NCI-H226 (cell line): ENCODE measurements at places on chromosomes 6 and 20.

GRCh38 chr20:49063279-49063678 lies 17.2 kb downstream of the CSE1L start:
- no peak for DNase-seq

- DNase-seq, result no peak
These were observed 64.9 kb downstream of the YTHDF1 start for GRCh38 chr20:63150911-63151531.

GRCh38 chr6:10163203-10163962 lies 251.5 kb downstream of the TFAP2A start:
- DNase-seq, result no peak

GRCh38 chr6:128508588-128509296 lies 11.7 kb downstream of the PTPRK start:
- DNase-seq, result peak; percentile 84

DNA sequence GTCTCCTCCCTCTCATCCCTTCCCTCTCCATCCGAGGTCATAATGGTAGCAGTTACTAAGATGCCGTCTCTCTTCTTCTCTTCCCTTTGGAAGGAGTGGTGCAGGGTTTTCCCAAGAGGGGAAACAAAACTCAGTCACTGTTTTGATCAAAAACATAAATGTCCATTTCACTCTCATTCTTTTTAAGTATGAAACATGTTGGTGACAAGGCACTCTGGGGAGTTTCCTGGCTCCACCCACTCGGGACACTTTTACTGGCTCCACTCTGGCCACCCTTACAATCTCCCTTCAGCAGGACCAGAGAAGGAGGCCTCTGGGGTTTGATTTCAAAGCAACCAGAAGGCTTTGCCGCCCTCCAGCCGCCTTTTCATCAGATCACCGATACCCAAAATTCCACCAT lies 57.0 kb downstream of the FGD2 start:
- DNase-seq, result no peak

DNA sequence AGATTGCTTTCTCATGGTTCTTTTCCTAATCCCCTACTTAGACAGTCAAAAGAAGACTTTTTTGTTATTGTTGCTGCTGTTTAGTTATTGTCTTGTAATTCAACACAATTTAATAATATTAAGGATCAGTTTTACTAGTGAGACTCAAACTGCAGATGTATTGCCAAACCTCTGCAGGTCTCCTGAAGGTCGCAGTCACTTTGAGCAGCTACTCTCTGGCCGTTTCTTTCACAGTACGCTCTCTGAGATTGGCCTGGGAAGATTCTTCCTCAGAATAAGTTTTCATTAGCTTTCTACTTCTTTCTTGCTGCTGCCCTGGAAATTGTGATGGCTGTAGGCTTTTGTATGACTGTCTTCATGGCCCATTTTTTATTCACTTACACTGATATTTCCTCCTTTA lies 930.8 kb downstream of the QKI start:
- no peak for DNase-seq

DNA sequence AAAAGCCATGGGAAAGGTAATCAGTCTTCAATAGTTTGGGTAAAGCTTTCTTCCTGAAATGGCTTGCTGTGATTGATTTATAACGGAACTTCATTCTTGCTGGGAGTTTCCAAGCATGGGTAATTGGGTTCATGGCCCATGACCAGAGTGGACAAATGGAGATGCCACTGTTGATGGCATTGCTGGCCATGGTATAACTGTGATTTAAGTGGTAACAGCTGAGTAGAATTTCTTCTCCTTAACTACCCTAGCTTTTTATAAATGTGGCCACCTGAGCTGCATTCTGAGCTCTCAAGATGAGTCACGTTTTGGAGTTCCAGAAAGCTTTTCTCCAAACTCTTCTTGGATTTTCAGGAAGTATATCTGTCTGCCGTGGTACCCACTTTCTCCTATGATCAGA lies 39.9 kb upstream of the SNRPB2 start:
- no peak for DNase-seq

GRCh38 chr20:24522452-24523330 lies 53.3 kb downstream of the SYNDIG1 start:
- DNase-seq, result no peak

- no peak for DNase-seq
These were observed 80.9 kb downstream of the WASF1 start for GRCh38 chr6:110098511-110099116.

DNA sequence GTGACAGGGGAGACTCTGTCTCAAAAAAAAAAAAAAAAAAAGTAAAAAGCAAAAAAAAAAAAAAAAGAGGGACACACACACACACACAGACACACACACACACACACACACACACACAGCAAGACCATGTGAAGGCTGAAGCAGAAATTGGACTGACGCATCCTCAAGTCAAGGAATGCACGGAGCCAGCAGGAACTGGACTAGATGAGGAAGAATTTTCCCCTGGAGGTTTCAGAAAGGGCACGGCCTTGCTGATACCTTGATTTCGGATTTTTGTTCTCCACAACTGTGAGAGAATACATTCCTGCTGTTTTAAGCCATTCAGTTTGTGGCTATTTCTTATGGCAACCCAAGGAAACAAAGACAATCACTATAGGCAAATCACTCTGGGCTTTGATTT lies 176.9 kb upstream of the SALL4 start:
- no peak for DNase-seq

DNA sequence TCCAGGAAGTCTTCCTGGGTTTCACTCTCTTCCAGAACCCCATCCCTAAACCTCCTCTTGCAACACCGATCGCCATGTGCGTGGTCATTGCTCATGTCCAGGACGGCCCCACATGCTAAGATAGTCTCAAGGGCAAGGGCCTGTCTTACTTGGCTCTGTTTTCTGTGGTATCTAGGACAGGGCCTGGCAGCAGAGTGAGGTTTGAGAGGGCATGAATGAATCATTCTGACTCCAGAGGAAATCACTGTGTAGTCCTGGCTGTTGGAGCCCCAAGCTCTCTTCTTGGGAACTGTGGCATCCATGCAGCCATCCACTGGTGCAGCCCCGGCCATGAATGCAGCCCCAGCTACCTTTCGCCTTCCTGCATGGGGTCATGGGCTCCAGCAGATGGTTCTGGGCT lies 12.4 kb downstream of the SIRPA start:
- peak; percentile 25 for DNase-seq

DNA sequence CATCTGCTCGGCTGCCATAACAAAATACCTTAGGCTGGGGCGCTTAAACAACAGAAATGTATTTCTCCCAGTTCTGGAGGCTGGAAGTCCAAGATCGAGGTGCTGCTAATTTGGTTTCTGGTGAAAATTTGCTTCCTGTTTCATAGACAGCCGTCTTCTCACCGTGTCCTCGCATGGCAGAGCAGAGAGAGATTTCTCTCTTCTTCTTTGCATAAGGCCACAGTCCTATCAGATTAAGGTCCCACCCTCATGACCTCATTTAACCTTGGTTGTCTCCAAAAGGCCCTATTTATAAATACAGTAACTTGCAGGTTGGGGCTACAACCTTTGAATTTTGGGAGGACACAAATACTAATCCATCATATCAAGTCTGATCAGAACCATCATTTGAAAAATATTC lies 544.3 kb downstream of the KIF16B start:
- DNase-seq, result no peak

DNA sequence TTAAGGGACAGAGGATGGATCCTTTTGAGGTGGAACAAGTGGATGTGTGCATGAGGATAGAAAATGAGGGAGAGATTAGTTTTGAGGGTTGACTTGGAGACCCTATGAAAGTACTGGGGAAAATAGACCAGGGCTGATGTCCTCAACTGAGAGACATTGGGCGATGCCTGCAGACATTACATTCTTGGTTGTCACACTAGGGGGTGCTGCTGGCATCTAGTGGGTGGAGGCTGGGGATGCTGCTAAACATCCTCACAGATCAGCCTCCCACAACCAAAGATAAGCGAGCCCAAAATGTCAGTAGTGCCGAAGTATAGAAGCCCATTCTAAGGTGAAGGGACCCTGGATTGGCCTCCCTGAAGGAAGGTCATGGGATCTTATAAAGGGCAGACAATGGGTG lies 63.3 kb downstream of the MOCS1 start:
- DNase-seq, result no peak

DNA sequence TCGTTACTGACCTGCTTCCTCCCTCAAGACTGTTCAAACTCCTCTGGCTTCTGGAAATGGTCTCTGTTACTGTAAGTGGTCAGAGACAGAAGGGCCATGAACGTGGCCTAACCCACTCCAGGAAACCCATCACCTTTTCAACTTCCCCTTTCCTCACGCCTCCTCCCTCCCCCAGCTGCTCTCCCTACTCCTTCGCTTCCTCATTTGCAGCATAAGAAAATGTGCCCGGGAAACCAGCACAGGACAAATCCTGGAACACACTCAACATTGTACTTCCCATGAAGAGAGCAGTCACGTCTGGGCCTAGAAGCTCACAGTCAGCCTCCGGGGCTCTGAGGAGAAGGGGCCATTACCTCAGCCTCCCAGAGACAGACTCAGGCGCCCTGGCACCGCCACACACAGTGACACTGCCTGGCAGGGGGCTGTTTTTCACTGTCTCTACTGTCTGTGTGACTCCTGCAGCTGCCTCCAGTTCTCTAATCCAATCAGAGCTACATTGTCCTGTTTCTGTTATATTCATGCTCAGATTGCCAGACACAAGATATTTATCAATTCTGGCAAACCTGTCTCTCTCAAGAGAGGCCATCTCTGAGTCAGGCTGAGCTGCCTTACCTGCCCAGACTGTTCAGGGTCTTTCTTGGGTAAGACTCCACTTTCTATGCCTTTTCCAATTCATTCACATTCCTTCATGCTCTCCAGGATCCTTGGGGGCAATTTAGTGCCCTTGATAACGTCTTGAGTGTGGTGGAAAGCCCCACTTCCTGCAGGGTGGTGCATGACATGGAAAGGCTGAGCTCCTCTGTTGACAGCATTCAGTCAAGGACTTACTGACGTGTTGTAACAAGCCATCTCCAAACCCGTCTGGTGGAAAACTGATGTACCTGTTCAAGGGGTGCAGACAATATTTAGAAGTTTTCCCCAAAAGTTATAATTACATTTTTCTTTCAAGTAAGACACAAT lies 242.2 kb downstream of the HIVEP2 start:
- no peak for DNase-seq
